ENCODE measurements at places on chromosomes 16 and 17.

DNA sequence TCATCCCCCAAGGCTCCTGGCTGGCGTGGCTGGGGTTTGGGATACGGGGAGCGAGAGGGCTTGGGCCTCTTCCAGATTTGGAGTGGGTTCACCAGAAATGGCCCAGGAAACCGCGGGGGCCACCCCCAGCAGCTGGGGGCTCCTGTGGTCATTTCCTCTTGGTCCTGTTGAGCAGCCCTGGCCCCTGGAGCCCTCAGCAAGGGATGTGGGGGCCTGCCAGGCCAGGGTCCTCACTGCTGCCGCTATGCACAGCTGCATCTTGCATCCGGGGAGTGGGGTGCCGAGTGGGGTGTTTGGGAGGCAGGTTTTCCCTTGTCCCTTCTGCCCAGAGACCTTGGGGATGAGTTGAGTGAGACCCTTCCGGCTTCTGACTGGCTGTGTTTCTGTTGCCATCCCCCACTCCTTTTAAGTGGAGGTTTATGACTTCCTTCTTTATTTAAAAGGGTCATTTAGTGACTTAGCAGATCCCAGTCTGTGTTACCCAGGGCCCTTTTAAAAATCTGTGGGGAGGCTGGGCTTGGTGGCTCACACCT lies 319.8 kb downstream of the SEC14L1 start:
- peak; percentile 43 for DNase-seq

- no peak for DNase-seq
Measured at GRCh38 chr16:72162105-72162692, 9.8 kb downstream of the PMFBP1 start.

DNA sequence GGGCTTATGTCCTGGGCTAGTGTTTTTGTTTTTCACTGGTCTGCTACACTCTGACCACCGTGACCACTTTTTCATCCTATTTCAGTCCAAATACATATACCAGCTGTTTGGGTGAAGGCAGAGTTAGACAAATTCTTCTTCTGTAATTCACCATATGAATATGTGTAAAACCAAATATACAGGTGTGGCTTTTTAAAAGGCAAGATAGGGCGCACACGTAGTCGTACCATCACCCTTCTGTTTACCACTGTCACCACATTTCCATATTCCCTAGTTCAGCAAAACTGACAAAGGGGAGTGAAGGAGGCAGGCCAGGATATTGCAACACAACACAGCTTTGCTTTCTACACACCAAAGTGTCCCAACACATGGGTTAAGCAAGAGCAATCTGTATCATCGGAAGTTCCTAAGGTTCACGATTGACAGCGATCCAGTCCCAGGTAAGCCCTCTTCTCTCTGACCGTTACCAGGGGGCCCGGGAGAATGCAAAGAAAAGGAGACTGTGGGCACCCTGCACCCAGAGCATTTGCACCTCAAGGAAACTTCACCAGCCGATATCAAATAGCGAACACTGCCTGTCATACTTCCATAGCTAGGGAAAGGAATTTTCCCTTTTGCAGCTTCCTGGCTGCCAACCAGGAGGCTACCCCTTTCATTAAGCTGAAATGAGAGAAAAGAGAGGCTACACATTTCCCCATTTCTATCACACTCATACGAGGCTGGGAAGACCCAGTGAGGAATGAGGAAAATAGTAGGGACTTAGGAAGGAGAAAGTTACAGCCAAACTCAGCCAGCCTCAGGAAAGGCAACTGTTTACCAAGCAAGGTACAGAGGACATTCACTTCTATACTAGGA lies 23.1 kb downstream of the CREBBP start:
- no peak for DNase-seq

- DNase-seq, result no peak
Measured at GRCh38 chr16:58217311-58217925, 19.5 kb upstream of the CSNK2A2 start.

DNA sequence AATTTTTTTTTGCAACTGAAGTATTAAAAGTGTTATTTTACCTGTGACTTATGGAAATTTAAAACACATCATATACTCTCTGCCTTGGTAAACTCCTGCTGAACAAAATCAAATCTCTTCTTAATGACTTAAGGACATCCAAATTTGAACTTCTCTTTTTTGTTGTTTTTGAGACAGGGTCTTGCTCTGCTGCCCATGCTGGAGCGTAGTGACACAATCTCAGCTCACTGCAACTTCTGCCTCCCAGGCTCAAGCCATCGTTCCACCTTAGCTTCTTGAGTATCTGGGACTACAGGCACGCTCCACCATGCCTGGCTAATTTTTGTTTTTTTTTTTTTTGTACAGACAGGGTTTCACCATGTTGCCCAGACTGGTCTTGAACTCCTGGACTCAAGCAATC lies 56.1 kb downstream of the SKAP1 start:
- no peak for DNase-seq

- DNase-seq, result no peak
Measured at GRCh38 chr16:67853670-67854069, 6.2 kb upstream of the CENPT start.

GRCh38 chr17:11932337-11932898 lies 64.9 kb downstream of the ZNF18 start:
- DNase-seq, result no peak

DNA sequence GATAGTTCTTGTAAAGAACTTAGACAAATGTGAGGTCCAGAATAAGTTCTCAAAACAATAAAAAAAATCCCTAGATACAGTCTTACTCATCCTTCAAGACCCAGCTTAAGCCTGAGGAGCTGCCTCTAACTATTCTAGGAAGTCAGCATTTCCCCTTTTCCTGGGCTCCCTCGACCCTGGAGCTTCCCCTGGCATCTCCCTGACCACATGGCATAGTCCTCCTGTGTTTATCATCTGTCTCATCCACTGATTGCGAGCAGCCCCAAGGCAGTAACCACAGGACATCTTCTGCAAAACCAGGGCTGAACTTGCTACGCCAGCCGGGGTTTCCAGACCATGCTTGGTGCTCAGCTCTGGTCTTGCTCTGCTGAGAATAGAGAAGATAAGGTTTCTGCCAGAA lies 36.7 kb upstream of the NLRP1 start:
- DNase-seq, result no peak

DNA sequence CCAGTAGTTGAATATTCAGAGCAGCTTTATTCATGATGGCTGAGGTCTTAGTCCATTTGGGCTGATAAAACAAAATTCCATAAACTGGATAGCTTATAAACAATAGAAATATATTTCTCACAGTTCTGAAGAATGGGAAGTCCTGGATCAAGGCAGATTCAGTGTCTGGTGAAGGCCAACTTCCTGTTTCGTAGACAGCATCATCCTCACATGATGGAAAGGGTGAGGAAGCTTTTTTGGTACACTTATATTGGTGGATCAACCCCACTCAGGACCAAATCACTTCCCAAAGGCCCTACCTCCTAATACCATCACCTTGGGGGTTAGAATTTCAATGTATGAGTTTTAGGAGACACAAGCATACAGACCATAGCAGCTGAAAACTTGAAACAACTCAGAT lies 224.2 kb downstream of the CYB561 start:
- DNase-seq, result no peak

DNA sequence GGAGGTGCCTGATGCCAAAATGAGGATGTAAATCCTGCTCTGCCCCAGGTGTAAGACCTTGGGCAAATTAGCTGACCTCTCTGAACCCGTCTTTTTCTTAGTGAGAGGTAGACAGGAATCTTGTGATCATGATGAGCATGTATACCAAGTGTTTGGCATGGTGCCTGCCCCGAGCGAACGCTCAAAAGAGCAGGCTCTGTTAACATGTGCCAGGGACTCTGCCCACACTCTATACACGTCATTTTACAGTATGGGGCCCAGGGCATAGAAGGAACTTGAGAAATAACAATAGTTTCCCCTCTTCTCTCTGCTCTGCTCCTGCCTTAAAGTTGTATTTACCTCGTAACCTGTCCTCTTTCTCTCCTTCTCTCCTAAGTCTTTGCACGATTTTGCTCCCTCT lies 9.3 kb upstream of the MAF start:
- DNase-seq, result peak; percentile 24

GRCh38 chr17:68600067-68600930 lies 868 bp downstream of the FAM20A start:
- no peak for DNase-seq

- no peak for DNase-seq
Measured at GRCh38 chr17:79176792-79177601, 102.4 kb downstream of the ENGASE start.

- DNase-seq, result peak; percentile 51
Measured at GRCh38 chr16:84597931-84598351, 19.9 kb downstream of the COTL1 start.

DNA sequence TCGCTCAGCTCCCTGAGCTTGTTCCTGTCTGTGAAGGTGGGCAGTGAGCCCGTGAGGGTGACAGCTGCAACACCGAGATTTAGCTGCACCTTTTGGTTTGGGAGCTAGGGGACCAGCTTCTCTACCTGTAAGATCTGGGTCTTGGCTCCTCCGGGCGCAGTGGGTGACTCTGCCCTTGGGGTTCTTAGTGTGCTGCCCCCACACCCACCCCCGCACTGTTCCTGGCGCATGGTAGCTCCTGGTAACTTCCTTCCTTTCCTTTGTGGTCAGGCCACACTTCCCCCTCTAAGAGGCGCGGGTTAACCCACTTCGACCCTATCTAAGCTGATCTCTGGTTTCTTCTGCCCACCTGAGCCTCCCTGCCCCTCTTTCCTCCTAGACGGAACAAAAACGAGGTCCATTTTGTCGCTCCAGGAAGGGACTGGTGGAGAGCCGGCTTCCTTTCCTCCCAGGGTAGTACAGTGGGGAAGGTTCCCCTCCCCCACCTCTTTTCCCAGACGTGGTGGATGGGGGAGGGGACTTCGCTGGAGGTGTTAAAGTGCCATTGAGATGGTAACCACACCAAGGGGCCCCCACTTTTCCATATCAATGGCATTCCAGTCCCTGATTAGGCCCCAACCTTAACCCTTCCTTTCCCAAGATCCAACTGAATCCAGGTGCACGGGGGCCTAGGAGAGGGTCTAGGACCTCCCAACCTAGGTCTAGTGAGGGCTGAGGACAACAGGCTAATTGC lies 4.6 kb upstream of the CLDN9 start:
- DNase-seq, result peak; percentile 45

- DNase-seq, result no peak
Measured at GRCh38 chr17:40072040-40072734, 9.4 kb downstream of the THRA start.

GRCh38 chr16:66740010-66740409 lies 11.4 kb downstream of the DYNC1LI2 start:
- DNase-seq, result peak; percentile 40

DNA sequence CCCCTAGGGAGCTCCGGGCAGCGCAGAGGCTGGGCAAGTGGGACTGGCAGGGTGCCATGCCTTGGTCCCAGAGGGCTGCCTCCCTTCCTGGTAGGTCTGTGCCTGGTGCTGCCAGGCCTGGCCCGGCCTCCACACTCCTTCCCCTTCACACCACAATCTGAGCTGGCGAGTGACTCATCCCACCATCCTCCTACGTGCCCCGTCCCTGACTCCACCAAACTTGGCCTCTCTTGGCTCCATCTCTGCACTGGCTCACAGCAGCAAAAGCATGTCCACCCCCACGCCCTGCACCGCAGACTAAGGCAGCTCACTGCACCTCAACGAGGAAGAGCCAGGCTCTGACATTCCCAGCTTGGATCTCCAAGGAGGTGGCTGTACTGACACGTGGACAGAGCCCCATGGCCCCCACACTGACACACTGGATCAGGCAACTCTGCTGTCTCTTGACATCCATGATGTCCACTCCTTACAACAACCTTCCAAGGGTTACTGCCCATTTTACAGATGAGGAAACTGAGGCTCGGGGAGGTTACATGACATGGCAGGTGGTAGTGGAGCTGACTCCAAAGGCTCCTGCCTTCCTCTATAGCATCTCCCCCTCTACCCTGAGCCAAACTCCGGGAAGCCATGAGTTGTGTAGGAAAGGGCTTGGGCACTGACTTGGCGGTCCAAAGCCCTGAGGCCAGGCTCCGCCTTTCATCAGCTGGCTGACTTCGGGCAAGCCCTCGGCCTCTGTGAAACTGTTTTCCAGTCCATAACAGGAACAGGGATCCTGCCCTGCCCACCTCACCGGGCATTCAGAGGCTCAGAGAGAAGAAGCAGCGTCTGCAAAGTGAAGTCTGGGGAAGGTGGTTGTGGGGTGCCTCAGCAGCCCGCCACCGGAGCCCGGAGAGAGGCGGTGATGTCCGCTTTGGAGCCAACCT lies 20.1 kb upstream of the KRT19 start:
- DNase-seq, result peak; percentile 44

- DNase-seq, result no peak
Measured at GRCh38 chr16:55943267-55943666, 68.1 kb upstream of the CES5A start.

DNA sequence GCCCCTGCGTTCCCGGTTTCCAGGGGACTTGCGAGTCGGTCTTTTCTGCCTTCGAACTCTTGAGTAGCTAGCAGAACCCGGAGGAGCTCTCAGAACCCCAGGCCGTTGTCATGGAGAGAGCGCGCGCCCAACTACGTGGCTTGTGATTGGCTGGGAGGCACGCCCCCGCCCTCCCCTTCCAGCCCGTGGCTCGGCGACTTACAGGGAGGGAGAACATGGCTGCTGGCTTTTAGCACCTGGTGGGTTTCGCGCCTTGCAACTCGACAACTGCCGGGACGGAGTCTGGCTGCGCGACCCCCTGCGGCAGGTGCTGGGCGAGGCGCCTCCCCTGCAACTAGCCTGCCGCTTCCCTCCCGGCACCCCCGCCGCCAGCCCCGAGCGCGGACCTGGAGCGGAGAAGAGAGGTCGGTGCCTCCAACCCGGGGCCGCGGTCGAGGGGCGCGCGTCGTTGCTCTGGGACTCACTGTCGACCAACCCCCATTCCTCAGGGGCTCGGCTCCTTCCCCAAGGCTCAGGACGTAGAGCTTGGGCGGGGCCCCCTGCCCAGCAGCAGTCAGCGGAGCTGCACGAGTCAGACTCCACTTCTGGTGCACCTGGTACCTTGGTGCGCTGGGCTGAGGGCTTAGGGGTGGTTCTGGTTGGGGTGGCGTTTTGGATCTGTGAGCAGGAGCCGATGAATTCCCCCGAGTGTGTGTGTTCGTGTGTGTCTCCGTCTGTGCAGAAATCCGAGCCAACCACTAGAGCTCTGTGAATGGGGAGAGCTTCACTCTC lies 9.0 kb upstream of the ZFP90 start:
- DNase-seq, result peak; percentile 91

- DNase-seq, result no peak
Measured at GRCh38 chr16:24027466-24027865, 191.7 kb downstream of the PRKCB start.

Measured in CD4-positive, alpha-beta T cell treated with Interleukin-6 for 4 hours (primary cell).